Activated CD4-positive, alpha-beta memory T cell treated with anti-CD3 and anti-CD28 coated beads, Interleukin-2, amount 10 ng/mL, durations not matched to agents 7 days and 5 days (primary cell): ENCODE measurements at places on chromosomes 7 and 10. TPM values are rescaled to one million over a fixed set of nuclear protein-coding genes. Genes with fewer than 3 reads are reported as not detected.

GRCh38 chr7:107068156-107068555, 23.7 kb downstream of the PRKAR2B start:
- H3K27ac ChIP-seq: no peak overlapping the region
- no peak for DNase-seq
- H3K27me3 ChIP-seq: peaks cover 15% of the 10 kb centered on the region
- H3K4me1 ChIP-seq: no peaks in the 10 kb centered on the region

Gene LRRC17
- total RNA-seq: not detected

Gene CLDN12
- total RNA-seq: 6.7 TPM

- H3K27ac ChIP-seq: no peak overlapping the region
- no peaks in the 10 kb centered on the region for H3K4me1 ChIP-seq
- DNase-seq: no peak
- H3K27me3 ChIP-seq: no peaks in the 10 kb centered on the region
- no peaks in the 10 kb centered on the region for H3K36me3 ChIP-seq
- no peak overlapping the region for H3K4me3 ChIP-seq
Measured at GRCh38 chr10:132912225-132912712, 30.1 kb downstream of the CFAP46 start.

GRCh38 chr10:132482090-132482800, 55.3 kb upstream of the INPP5A start:
- no peaks in the 10 kb centered on the region for H3K4me1 ChIP-seq
- H3K27ac ChIP-seq: no peak overlapping the region
- no peak for DNase-seq
- no peaks in the 10 kb centered on the region for H3K36me3 ChIP-seq
- H3K4me3 ChIP-seq: no peak overlapping the region

Gene CABCOCO1
- not detected for total RNA-seq

Gene VIM
- total RNA-seq: 2,572 TPM

- H3K4me3 ChIP-seq: no peak overlapping the region
- DNase-seq: no peak
- H3K27me3 ChIP-seq: no peaks in the 10 kb centered on the region
- H3K27ac ChIP-seq: no peak overlapping the region
Measured at GRCh38 chr7:37092548-37092947, 356.1 kb downstream of the ELMO1 start.

Gene CPA2
- not detected for total RNA-seq

DNA sequence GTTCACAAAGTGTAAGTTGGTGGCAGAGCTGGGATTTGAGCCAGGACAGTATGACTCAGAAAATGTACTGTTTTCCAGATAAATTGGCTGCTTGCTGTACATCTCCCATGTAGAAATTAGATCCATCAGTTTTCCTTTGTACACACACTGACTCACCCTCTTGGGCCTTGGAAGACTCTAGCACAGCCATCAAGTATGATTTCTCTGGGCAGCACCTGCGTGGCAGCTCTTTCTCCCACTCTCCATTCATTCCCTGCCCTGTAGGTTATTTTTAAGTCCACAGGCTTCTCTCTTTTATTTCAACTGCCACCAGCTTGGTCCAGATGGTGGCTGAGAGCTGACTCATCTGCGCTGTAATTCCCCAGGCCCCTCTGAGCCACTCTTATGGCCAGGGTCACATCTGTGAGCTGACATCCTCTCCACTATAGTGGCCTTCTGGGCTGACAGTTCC, 28.3 kb upstream of the SDK1 start:
- H3K27me3 ChIP-seq: peaks cover 9% of the 10 kb centered on the region
- no peak for DNase-seq
- H3K4me3 ChIP-seq: no peak overlapping the region

Gene HOXA5
- not detected for total RNA-seq

GRCh38 chr10:119520283-119520682, 22.2 kb downstream of the RGS10 start:
- H3K36me3 ChIP-seq: peaks cover 60% of the 10 kb centered on the region
- no peak overlapping the region for H3K4me3 ChIP-seq
- no peak overlapping the region for H3K27ac ChIP-seq
- H3K27me3 ChIP-seq: no peaks in the 10 kb centered on the region
- H3K4me1 ChIP-seq: peaks cover 41% of the 10 kb centered on the region
- no peak for DNase-seq

- peak; percentile 85 for DNase-seq
- peaks cover 79% of the 10 kb centered on the region for H3K4me1 ChIP-seq
- H3K4me3 ChIP-seq: no peak overlapping the region
- H3K27ac ChIP-seq: peak overlapping the region; percentile 67
Measured at GRCh38 chr10:30687698-30688213, 58.2 kb upstream of the LYZL2 start.

DNA sequence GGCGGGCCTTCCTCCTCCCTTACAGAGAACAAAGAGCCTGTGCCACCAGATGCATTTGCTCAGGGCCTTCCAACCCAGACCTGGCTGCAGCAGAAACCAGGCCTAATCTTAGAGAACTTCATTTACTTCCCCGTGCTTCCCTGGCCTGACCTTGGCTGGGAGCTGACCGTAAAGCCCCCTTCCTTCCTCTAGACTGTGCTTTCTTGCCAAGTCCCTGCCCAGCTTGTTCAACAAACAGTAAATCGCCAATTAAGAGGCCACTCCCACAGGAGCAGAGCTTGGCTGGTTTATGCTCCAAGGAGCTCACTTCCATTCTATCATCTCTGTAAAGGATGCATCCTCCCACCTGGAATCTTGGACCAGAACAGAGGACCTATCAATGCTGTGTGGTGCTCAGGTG, 110.9 kb downstream of the COL13A1 start:
- no peaks in the 10 kb centered on the region for H3K4me1 ChIP-seq
- H3K27ac ChIP-seq: no peak overlapping the region
- no peaks in the 10 kb centered on the region for H3K36me3 ChIP-seq
- DNase-seq: no peak

Gene CLEC2L
- not detected for total RNA-seq

- DNase-seq: no peak
- no peak overlapping the region for H3K27ac ChIP-seq
- H3K27me3 ChIP-seq: no peaks in the 10 kb centered on the region
- peaks cover 13% of the 10 kb centered on the region for H3K4me1 ChIP-seq
Measured at GRCh38 chr10:6386346-6386745, 183.6 kb downstream of the PFKFB3 start.

Gene AGK
- total RNA-seq: 46.9 TPM

DNA sequence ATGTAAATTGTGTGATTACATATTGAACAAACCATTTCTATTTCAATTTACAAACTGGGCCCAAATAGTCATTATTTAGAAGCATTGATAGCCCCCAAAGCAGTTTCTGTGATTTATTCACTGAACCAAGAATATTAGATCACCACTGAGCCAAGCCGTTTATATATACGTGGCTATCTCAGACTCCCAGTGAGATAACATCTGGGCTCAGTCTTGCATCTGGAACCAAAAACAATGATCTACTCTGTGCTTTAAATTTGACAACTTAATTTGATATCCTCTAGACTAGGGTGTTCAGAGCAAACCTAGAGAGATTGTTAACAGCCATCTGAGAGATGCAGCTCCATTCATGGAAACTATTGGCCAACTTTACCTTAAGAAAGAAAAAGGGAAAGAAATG, 41.4 kb upstream of the BTBD16 start:
- H3K36me3 ChIP-seq: no peaks in the 10 kb centered on the region
- H3K27ac ChIP-seq: no peak overlapping the region
- no peak overlapping the region for H3K4me3 ChIP-seq
- DNase-seq: no peak

Gene SNCG
- not detected for total RNA-seq

Gene UTF1
- not detected for total RNA-seq

DNA sequence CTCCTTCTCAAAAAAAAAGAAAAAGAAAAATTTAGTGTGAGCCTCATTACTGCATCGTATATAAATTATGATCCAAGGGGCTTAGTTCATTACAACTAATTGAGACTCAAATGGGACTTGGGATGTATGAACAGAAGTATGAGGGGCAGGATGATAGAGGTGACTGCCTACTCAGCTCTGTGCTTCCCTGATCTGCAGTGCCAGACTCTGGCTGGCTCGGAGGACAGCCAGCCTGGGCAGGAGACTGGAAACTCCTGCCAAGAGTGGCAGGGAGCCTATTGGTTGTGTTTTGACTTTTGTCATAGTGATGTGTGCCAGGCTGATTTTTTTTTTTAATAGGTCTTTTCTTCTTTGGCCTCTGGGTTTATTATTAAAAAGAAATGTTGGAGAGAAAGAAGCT, 73.8 kb upstream of the GTF2IRD1 start:
- no peaks in the 10 kb centered on the region for H3K4me1 ChIP-seq
- H3K36me3 ChIP-seq: no peaks in the 10 kb centered on the region
- DNase-seq: no peak

- peak overlapping the region; percentile 96 for H3K27ac ChIP-seq
- H3K27me3 ChIP-seq: no peaks in the 10 kb centered on the region
- peak overlapping the region; percentile 94 for H3K4me3 ChIP-seq
- DNase-seq: peak; percentile 44
- peaks cover 41% of the 10 kb centered on the region for H3K36me3 ChIP-seq
Measured at GRCh38 chr7:35695473-35695850, 527 bp upstream of the HERPUD2 start.

Gene SKIDA1
- 0.38 TPM for total RNA-seq

DNA sequence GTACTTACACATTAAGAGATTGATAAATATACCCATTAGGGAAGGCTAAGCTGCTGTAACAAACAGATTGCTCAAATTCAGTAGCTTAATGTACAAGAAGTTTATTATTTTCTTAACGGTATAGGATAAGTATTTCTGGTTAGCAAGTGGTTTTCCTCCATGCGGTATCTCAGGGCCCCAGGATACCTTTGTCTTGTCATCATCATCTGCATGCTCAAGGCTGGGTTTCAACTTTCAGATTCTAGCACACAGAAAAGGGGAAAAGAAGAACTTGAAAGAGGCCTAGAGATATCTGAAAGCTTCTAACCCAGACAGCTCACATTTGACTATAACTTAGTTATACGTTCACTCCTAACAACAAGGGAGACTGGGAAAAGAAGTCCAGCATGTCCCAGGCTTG, 11.8 kb upstream of the GALNT17 start:
- H3K27me3 ChIP-seq: no peaks in the 10 kb centered on the region
- no peak overlapping the region for H3K27ac ChIP-seq
- H3K4me1 ChIP-seq: no peaks in the 10 kb centered on the region
- H3K36me3 ChIP-seq: no peaks in the 10 kb centered on the region
- no peak overlapping the region for H3K4me3 ChIP-seq
- no peak for DNase-seq

DNA sequence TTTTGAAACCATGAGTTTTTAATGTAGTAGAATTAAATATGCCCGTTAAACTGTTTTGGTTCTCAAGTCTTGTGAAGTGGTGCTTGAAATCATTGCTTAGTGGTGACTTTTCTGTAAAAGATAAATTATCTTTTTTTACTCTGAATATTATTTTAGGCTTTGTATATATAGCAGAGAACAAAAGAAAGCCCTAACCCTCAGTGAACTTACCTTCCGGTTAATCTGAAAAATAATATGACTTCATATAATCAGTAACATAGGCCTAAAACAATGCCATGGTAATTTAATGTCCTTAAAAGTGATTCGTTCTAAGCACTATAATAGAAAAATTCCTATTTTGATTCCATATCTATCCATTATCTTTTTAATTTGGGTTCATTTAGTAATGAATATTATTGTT, 21.8 kb downstream of the AKAP9 start:
- H3K27me3 ChIP-seq: no peaks in the 10 kb centered on the region
- no peak for DNase-seq
- H3K27ac ChIP-seq: no peak overlapping the region
- H3K4me3 ChIP-seq: no peak overlapping the region
- H3K36me3 ChIP-seq: peaks cover 8% of the 10 kb centered on the region
- H3K4me1 ChIP-seq: no peaks in the 10 kb centered on the region

- no peak overlapping the region for H3K4me3 ChIP-seq
Measured at GRCh38 chr7:101240226-101241014, 2.8 kb upstream of the CLDN15 start.

Gene AGR3
- total RNA-seq: not detected

GRCh38 chr10:87058171-87058570, 36.5 kb downstream of the GLUD1 start:
- H3K4me1 ChIP-seq: peaks cover 2% of the 10 kb centered on the region
- H3K4me3 ChIP-seq: no peak overlapping the region
- DNase-seq: no peak
- H3K27me3 ChIP-seq: no peaks in the 10 kb centered on the region
- H3K27ac ChIP-seq: no peak overlapping the region
- peaks cover 54% of the 10 kb centered on the region for H3K36me3 ChIP-seq

DNA sequence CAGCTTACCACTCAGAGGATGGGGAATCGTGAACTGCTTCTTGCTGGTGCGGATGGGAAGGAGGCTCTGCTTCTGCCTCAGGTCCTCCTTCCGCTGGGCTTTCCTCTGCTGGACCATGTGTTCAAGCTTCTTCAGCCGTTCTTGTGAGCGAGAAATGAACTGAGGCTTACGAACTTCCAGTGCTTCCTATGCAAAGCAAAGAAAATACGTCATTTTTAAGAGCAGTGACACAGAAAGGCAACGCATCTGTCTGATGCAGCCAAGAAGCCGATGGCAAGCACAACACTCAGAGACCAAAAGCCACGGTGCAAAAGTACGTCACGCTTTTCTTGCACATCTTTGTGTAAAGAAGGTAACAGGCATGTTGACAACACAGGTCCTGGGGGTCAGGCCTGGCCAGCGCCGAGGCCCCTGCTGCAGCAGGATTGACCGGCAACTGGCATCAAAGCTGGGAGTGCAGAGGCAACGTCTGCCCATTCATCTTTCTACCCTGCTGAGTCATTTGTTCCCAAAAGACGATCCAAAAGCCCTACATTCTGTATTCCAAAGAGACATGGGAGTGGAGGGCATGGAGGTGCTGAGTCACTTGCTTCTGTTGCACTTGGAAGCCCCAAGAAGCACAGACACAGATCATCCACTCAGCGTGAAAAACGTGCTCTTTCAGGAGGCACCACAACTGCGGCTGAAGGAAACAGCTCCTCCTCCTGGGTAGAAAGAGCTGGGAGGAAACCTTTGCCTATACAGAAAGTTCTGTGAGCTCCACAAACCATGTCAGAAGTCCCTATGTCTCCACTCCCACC, 71.0 kb upstream of the ADAM12 start:
- DNase-seq: no peak
- no peak overlapping the region for H3K27ac ChIP-seq
- H3K4me1 ChIP-seq: no peaks in the 10 kb centered on the region
- H3K27me3 ChIP-seq: no peaks in the 10 kb centered on the region
